ENCODE measurements at places on chromosomes 1 and 21.

DNA sequence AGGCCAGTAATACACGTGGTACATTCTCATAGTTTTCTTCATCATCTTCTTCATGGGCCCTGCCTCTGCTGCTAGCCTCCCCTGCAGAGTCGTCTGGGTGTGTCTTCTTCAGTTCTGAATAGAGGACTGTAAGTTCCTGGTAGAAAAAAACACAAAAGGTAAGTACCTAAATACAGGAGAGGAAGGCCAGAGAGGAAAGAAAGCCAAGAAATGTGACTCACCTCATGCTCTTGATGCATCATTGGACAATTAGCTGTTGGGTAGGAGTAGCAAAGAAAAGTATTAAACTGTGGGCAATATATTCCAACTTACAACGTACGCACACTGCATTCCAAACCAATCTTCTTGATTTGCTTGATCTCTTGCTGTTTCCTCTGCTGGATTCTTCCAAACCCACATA, 21.8 kb downstream of the FCRL3 start:
- DNase-seq = no peak

DNA sequence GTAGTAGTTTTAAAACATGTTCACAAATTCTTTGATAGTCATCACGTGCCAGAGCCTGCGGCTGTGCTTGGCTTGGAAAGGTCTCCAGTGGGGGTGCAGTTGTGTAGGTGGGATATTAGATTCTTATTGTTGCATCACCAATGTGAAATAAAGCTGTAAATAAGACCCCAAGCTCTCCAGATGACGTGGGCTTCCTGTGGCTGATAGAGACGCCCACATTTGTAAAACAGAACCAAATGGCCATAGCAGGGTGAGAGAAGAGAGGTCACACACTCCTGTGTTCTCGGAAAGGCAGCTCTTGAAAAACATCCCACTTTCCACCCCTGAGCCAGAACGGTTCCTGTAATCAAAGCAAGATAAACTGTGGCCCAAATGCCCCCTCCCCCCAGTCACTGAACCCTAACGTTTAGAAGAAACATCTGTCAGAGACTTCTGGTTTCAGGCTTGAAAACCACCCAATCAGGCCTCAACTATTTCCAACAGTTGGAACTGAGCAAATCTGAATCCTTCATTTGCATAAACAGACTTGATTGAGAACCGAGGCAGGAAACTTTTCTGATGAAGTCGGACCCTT, 6.6 kb upstream of the NTPCR start:
- no peak for DNase-seq

DNA sequence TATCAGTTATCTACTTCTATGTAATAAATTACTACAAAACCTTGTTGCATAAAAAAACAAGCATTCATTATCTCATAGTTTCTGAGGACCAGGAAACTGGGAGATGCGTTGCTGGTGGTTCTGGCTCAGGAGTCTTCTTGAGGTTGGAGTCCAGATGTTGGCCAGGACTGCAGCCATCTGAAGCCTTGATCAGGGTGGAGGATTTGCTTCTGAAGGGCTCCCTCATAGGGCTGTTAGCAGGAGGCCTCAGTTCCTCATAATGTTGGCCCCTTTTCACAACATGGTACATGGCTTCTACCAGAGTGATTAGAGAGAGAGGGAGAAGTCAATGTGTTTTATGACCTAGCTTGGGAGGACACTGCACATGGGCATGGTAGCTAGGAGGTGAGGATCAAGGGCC, 137.4 kb downstream of the CNIH3 start:
- DNase-seq = no peak

DNA sequence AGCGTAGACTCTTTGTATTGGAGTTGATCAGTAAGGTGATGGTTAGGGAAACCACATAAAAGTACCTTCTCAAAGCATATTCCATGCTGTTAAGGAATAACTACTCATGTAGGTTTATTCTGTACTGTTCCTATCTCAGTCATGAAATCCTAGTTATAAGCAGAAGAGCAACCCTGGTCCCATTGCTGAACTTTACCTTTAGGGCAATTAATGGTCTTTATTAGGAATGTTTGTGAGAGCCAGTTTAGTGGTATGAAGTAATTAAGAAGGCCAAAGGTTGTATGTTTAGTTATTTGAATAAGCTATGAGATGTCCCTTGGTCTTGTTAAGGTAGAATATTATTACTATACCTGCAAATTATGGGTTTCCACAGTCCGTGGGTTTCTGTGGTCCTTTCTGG, 44.0 kb downstream of the ACP6 start:
- no peak for DNase-seq

GRCh38 chr1:177479600-177479999, 308.8 kb downstream of the BRINP2 start:
- no peak for DNase-seq

DNA sequence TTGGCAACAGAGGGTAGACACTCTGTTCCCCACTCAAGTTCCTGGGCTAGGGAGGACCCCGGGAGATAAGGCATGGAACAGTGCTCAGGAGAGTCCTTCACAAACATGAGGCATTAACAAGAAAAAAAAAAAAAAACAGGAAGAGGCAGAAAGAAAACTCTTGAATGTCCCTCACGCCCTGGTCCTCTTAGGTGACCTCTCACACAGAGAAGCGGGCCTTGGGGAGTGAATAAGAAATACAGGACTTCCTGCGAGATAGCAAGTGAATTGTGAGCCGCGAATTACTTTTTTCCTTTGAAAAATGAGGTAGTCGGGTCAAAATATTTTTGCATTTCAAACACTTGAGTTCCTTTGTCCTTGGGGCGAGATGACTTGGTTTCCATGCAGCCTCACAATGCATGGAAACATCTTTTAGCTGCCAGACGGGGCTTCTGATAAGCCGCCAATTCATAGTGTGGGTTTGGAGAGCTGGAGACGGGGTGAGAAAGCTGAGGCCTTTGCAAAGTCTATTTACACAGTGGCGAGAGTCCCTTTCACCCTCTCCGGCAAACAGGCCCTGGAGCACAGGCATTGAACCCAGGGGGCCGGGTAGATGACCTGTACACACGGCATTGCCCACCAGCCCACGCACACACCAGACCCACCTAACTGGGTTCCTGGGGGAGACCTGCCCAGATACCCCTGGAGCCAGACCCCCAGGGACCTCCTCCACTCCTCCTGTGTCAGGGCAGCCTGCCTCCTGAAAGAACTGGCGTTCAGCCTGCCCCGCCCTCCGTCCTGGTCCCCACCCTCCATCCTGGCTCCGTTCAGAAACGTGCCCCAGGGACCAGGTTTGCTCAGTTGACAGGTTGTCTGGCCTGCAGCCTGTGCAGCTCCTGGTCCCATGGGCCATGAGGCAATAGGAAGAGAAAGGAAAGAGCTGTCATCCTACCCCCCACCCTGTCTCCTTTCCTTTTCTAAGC, 192.3 kb downstream of the PRDM16 start:
- no peak for DNase-seq

DNA sequence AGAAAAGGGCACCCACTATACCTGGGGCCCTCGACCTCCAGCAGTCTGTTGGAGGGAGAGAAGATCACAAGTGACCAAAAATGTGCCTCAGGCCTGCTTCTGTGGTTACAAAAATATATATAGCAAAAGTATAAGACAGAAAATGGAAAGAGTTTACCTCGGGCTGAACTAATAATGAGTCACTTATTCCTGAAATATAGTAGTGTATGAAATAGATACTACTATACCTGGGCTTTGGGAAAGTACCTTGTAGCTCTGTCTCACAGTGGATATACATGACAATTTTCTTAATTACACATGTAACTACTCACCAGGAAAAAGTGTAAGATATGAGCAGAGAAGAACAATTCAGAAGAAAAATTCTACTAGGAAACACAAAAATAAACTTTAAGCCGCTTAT, 7.3 kb upstream of the APCS start:
- no peak for DNase-seq

GRCh38 chr1:220884109-220884980, 5.1 kb downstream of the HLX start:
- no peak for DNase-seq

- no peak for DNase-seq
Observed at GRCh38 chr1:64495878-64496277, 25.9 kb downstream of the CACHD1 start.

DNA sequence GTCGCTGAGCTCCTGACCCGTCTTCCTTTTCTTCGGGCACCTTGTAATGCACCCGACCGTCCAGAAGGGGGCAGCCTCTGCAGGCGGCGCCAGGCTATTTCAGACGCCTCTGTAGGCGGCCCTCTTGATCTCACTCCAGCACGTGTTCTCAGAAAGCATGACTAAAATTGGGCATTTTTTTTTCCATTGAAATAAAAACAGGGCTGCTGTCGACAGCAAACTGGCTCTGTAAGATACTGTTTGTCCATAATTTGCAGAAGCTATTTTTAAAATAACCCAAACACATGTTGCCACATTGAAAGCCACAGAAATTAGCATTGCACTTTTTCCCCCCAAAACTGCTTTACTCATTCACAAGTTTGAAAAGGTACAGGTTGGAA, 78.0 kb downstream of the STUM start:
- DNase-seq = peak; percentile 67

- no peak for DNase-seq
Observed at GRCh38 chr1:221687836-221688487, 53.9 kb downstream of the DUSP10 start.

GRCh38 chr21:29737186-29737585, 202.6 kb downstream of the GRIK1 start:
- no peak for DNase-seq

DNA sequence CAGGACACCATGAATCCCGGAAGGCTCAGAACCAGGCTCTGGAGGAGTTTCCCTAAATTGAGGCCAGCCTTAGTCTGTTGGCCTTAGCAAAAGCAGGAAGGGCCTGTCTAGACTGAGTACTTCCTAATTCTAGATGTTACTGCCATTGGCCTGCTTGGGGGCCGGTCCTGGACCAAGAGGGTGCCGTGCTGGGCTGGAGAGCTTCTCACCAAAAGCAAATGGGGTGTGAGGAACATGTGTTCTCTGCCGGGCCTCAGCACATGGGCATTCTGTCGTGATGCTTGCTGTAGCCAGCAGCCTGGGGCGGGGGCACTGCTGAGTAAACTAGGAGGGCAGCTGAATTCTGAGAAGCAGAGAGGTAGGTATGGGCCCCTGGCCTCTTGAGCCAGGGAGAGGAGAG, 35.7 kb upstream of the MAN1C1 start:
- DNase-seq = no peak

GRCh38 chr21:39000496-39000895, 182.8 kb downstream of the PSMG1 start:
- DNase-seq = no peak

GRCh38 chr1:109640285-109640865, 15.5 kb upstream of the GSTM4 start:
- peak; percentile 93 for DNase-seq

GRCh38 chr1:155173478-155174323, at the start of gene TRIM46:
Gene TRIM46, plus strand, starts transcription at chr1:155173849. Its CDS starts 118 bp downstream, at chr1:155173967.
- DNase-seq = peak; percentile 50

DNA sequence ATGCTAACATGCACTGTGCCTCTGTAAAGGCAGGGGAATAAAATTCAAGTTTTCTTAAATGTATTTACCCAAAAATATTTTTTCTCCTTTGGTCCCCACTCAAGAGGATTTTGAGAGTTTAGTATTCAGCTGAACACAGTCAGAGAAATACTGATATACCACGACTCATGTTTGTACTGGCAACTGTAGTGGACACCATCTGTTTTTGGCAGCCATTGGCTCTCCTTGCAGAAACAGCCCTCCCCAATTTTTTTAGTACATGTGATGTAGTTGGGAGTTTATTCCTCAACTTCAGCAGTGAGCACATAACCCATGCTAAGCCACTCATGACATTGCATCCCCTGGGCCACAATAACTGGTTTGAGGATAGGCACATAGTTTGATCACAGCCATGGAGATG, 154.8 kb upstream of the POU3F1 start:
- DNase-seq = no peak

DNA sequence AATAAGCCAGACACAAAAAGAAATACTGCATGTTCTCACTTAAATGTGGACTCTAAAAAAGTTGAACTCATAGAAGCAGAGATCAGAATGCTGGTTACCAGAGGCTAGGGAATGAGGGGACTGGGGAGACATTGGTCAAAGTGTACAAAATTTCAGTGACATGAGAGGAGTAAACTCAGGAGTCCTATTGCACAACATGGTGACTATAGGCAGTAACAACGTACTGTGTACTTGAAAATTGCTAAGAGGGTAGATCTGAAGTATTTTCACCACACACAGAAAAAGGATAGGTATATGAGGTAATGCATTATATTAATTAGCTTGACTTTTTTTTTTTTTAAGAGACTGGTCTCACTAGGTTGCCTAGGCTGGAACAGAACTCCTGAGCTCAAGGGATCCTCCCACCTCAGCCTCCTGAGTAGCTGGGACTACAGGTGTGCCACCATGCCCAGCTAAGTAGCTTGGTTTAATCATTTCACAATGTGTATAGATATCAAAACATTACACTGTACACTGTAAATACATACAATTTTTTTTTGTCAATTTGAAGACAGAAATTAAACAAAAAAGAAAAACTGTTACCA, 7.4 kb downstream of the ZNF496 start:
- DNase-seq = no peak

DNA sequence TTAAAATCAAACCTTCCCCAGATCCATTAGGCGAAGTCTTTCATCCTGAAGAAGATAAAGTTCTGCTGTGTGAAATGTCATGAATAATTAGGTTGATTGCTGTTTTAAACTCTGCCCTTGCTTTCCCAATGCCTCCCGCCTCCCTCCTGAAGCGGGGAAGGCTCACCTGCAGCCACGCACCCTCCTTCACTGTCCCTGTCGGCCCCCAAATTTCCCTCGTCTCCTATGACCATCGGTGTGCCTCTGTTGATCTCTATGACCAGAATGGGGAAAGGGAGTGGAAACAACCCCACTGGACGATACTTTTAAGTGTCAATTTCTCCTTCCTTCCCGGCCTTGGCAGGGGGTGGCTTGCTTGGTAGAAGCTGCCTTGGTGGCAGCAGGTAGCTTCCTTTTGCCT, 35.1 kb downstream of the LHX4 start:
- DNase-seq = no peak

GRCh38 chr1:248860007-248860406, 1.1 kb upstream of the ZNF692 start:
- DNase-seq = no peak

GRCh38 chr1:179043907-179044306, 18.2 kb downstream of the FAM20B start:
- no peak for DNase-seq

DNA sequence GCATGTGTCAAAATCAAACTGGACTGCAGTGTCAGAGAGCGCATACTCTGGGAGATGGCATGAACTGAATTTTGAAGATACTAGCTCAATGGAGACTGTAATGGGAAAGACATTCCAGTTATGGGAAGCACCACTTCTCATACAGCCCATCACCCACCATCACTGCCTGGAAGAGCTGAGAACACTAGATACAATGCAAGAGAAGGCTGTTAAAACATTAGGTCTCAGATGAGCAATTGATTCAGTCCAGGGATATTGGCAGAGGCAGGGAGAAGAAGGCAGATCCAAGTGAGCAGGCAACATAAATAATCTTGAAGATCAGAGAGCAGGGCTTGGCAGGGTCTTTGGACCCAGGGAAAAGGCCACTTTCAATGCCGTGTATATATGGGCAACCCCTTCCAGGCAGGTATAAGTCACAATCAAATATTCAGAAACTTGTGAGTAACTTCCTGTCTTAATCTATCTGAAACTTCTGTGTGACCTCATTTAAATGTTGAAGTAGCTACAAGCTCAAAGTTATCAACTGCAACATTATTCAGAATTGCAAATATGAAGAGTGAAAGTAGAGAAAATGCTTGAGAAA, 290.3 kb upstream of the SGIP1 start:
- no peak for DNase-seq

- no peak for DNase-seq
Observed at GRCh38 chr1:20192364-20192763, 6.0 kb upstream of the PLA2G2C start.
